NCI-H187 (cell line): ENCODE measurements at places on chromosomes 5 and 9.

GRCh38 chr5:53542926-53543325, 17.5 kb upstream of the NDUFS4 start:
- DNase-seq: no peak

DNA sequence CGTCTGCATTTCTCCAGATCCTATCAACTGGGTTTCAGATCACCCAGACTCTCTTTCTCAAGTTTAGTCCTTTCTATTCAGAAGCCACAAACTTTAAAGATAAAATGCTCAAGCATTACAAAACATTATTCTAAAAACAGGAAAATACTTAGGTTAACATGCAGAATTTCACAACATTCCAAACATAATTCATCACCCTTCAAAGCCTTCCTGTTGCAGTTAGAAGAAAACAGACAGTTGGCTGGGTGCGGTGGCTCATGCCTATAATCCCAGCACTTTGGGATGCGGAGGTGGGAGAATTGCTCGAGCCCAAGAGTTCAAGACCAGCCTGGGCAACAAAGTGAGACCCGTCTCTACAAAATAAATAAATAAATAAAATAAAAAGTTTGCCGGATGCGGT, 7.7 kb upstream of the OCLN start:
- no peak for DNase-seq

DNA sequence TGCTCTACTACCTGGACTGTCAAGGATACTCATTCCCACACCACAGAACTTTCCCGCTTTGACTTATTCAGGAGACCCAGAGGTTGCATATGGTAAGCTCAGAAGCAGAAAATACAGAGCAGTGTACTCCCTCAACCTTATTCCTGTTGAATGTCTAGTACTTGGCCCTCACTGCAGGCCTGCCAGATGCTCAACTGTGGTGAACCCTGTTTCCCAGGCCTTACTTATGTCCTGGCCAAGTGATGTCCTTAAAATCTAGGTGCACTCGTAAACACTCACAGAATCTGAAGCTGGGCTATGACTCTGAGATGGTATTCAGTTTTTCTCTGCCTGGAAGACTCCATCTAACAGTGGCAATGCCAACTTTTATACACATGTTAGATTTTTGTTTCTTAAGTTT, 21.0 kb downstream of the DIAPH1 start:
- no peak for DNase-seq

DNA sequence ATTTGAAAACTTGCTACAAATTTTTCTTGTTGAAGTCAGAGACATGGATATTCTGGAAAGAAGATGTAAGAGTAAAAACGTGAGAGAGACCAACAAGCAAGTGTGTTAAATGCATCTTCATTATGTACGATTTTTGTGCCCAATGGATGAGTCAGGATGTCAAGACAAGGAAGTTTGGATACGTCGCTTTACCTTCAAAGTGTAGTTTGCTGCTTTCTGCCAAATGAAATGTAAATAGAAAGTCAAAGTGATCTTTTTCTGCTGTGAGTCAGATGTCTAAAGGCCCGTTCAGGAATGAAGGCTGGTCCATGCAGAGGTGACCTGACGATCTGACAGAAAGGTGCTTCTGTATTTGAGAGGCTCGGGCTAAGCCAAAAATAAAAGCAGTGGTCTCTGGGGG, 273.1 kb upstream of the PIK3R1 start:
- DNase-seq: no peak

- DNase-seq: no peak
Observed at GRCh38 chr5:176371621-176372539, 6.6 kb downstream of the ARL10 start.

GRCh38 chr9:127396808-127397645, at the start of gene SLC2A8:
Gene SLC2A8, plus strand, starts transcription at chr9:127397169. Its CDS starts 62 bp downstream, at chr9:127397231.
- DNase-seq: peak; percentile 98

DNA sequence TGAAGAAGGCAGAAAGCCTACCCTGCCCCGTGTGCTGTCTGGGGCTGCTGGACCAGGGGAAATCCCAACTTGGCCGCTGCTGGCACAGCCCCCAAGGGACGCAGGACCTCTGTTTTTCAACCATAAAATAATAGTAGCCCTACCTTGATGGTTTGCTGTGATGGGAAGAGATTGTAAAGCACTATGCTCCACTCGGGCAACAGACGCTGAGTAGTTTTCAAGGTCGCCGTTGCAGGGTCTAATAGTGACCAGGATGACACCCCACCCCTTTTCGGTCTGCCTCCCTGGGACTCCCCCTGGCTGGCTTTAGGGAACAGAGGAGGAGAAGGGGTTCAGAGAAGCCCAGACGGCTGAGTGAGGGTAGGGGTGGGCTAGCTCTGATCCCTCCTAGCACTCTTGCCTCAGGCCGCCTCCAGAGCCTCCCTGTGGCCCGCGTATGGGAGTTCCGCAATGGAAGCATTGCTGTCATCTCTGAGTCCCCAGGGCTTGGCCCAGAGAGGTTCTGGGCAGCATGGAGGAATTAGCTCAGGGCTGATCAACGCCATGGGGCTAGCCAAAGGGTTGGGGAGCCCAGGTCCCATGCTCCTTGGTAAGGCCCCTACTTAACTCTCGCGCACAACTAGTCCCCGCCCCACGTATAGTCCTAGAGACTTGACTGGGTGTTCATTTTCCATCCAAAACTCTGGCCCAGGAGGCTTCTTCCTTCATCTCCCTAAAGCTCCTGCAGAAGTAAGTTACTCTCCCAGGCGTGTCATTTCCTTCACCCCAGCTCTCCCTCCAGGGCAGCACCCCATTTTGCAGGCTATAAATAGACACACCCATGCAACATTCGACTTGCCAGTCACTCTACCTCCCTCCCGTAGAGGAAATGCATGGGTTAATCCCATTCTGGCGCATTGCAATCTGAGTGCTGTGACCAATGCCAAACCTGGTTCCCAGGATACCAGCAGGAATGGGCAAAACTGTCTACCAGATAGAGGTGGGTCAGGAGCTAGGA, 1.1 kb upstream of the IRF1 start:
- DNase-seq: no peak

DNA sequence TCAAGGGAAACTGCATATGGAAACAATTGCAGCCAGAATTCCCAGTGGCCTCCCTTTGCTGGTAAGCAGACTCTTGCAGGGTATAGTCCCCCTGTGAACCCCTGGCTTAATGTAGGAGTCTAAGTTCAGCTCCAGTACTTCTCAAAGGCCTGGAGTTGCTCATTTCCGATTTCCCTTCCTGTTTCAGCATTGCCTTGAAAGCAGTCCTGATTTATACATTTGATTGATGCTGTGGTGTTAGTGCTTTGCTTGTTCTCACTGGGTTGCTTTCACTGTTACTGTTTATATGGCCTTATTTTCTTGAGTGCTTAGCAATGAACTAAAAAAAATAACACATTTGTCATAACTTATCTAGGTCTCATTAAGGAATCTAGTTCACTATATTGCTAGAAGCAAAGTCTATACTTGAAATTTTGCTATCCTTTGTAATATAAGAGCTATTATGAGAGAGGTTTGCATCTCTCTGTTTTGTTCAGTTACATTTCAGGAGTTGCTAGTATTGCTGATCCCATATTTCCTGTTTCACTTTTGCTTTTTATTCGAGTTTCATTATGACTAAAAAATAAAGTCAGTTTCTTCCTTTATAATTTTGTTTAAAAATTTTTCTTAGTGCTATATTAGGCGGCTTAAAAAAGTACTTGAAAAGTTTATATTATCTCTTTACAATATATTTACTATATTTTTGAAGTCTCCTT, 122.4 kb upstream of the NMUR2 start:
- no peak for DNase-seq

DNA sequence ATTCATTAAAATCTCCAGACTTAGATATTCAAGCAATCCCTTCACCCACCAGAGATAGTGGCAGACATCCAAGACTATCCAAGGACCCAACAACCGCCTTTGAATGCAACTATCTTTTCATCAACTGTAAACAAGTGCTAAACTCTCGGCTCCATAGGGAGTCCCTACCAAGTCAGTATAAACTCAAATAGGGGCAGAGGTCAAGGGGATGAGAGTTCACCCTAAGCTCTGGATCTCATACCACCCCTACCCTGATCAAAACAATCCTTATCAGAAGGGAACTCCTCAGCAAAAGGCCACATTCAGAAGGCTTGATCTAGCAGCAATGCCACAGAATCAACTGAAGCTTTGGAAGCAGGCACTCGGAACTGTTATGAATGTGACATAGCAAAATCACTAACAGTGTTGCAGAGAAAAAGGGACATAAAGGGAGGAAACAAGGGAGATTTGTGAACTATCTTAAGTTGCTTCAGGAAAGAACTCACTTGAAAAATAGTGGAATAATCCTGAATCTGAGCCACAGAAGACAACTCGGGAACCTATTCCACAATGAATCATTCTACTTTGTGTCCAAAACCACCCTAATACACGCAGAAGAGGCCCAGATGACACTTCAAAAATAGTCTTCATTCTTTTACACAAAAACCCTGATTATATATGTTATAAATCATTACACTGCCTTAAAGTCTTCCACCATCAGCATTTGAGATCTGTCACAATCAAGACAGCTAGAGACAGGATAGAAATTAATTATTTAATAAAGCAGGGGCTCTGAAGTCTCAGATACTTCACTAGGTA, 49.8 kb downstream of the NR6A1 start:
- DNase-seq: no peak

DNA sequence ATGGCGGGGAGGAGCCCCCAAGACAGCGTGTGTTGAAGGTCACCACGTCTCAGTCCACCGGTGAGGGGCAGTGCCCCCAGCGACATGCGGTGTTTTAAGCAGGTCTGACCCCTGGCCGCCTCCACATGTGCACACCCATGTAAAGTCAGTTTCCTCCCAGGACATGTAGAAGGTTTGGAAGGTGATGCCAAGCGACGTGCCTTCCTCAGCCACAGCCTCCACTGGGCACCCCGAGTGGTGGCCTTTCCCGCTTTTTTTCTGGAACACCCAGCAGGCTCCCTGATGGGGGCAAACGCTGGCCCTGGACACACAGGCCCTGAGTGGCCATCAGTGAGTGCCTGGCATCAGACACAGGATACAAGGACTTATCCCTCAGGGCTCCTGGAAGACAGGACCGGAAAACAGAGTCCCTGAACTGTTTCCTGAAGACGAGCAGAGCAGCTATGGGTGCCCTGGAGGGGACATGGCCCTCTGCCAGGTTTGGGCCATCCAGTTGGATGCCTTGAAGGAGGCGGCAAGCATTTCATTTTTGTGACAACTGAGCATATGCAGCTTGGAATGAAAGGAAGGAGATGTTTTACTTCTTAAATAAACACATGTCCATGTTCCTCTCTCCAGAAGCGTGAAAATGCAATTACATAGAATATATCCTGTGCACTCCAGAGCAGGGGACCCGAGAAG, 275.8 kb upstream of the IRX2 start:
- no peak for DNase-seq

GRCh38 chr5:104635227-104635626, 1072.6 kb upstream of the NUDT12 start:
- DNase-seq: no peak

- DNase-seq: no peak
Observed at GRCh38 chr9:95985440-95986055, 110.1 kb downstream of the ERCC6L2 start.

DNA sequence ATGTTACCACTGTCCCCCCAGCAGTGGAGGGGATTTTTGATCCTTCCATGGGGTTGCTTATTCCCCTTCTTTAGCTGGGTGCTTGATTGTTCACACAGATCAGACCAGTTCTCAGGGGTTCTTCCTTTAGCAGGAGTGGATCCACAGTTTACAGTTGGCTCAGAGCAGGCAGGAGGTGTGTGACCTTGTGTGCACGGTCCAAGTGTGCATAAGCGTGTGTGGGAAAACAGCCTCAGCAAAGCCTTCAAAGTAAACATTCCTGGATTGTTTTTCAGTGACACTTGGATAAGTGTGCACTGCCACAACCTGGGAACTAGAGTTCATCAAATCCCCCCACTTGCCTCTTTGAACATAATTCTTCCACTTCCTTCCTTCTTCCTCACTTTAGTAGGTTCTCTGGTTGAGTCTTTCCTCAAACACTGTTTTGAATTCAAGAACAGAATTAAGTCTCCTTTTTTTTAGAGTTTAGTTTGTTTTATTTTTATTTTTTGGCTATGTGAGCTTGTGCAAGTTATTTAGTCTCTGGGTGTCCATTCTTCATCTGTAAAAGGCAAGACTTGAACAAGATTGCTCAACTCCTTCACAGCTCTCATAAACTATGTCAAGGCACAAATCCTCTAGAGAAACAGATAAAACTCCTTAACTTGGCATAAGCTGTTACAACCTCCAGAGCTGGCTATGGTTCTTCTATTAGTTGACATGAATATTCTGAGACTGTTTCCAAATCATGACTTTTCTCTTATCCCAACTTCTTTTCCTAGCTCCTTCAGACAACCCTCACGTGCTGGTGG, 78.0 kb downstream of the OSMR start:
- DNase-seq: no peak

DNA sequence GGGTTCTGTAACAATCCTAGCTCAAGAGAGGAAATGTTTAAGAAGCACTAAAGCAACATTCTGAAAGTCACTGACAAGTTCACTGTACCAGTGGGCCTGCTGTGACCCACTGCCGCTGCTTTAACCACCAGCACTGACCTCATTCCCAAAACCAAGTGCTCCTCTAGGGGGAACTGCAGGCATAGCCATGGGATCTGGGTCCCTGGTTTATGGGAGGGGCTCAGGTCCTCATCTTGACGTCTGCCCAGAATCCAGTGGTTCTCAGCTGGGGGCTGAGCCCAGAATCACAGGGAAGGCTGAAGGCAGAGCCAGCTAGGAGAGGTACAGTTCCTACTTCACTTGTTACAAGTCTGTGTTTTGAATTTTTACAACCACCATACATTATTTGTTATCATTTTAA, 36.1 kb upstream of the SLC2A8 start:
- DNase-seq: no peak

- DNase-seq: no peak
Observed at GRCh38 chr9:4182831-4183230, 117.0 kb downstream of the GLIS3 start.

DNA sequence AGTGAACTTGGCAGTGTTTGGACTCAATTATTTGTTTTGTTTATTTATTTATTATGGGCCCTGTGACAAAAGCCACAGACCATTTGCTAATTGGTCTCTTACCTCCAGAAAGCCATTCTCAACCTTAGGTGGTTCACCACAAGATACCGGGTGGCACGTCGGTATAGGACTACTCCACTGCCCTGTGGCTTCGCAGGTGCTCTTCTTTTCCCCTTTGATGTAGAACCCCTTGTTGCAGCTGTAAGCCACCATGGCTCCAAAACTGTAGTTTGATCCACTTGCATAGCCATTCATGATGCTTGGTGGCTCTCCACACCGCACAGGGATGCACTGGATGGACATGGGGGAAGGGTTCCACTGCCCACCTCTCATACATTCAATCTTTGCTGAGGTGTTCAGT, 73.3 kb upstream of the TXNDC8 start:
- no peak for DNase-seq

GRCh38 chr5:158056130-158056825, 197.3 kb upstream of the CLINT1 start:
- DNase-seq: no peak
